ENCODE measurements at places on chromosomes 2 and 18.

GRCh38 chr18:13361431-13361830, 142.9 kb downstream of the LDLRAD4 start:
- DNase-seq: no peak

DNA sequence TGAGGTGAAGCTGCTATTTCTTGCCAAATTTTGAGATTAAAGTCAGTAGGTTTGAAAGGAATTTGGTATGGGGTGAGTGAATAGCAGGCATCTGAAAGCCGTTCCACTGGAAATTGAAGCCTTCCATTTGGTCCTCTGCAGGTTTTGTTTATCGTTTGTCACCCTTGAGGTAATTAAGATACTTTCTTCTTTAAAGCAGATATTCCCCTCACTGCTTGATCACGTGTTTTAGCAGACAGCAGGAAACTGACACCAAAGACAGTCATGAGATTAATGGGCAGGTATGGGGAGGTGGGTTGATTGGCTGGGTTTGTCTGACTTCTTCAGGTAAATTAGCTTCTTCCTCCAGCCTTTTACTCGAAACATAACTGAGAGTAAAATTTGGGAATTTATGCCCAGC, 10.7 kb downstream of the LPIN1 start:
- DNase-seq: no peak

- peak; percentile 52 for DNase-seq
Observed at GRCh38 chr2:176285321-176285720, 16.1 kb downstream of the MTX2 start.

GRCh38 chr2:208311954-208312353, 45.9 kb downstream of the PIKFYVE start:
- no peak for DNase-seq

- no peak for DNase-seq
Observed at GRCh38 chr2:73877071-73877802, 15.6 kb upstream of the ACTG2 start.

DNA sequence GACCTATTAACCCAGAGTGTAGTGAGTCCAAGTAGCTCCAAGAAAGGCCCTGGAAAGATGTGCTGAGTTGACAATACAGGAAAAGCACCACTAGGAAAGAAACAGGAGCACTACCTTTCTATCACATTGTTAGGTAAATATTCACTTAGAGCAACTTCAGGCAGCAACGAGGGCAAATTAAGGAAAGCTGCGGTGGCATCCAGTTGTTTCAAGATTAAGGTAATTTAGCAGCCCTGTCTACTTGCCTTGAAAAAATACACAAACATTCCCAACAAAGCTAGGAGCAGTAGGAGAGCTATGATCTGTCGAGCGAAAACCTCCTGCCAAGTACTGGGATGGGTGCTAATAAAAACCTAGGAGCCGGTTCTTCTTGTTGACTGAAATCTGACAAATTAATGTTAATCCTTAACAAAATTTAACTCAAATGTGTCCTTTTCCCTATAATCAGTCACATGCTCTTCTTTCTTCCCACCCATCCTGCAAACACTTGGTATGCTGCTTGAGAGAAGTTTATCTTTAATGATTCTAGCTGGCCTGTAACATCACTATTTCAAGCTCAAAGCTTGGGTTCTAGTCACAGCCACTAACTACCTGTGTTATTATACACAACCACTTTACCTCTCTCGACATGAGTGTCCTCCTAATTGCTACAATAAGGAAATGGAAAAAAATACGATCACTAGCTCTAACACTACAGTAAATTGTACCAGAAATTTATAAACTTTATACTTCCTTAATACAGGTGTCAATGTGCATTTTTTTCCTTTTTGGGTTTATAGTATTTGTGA, 2.0 kb downstream of the ACAA2 start:
- no peak for DNase-seq

GRCh38 chr2:238742066-238742465, 105.8 kb upstream of the TWIST2 start:
- no peak for DNase-seq

DNA sequence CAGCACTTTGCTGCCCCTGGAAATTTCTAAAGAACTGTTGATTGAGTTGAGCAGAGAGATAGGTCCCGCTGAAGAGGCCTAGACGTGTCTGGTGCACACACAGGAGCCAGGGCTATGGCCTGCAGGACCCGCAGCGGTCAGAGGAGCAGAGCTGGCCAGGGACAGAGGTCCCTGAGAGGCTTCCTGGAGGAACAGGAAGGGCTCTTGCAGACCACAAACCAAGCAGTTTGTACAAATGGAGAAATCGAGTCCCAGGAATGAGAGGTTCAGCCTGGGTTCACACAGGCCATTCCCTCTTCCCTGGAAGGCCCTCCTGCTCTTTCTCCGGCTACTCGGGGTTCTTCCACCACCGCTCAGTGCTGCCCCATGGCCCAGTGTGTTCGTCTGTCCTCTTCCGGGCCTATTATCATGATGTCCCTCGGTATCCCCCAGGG, 1.2 kb upstream of the BIN1 start:
- no peak for DNase-seq

DNA sequence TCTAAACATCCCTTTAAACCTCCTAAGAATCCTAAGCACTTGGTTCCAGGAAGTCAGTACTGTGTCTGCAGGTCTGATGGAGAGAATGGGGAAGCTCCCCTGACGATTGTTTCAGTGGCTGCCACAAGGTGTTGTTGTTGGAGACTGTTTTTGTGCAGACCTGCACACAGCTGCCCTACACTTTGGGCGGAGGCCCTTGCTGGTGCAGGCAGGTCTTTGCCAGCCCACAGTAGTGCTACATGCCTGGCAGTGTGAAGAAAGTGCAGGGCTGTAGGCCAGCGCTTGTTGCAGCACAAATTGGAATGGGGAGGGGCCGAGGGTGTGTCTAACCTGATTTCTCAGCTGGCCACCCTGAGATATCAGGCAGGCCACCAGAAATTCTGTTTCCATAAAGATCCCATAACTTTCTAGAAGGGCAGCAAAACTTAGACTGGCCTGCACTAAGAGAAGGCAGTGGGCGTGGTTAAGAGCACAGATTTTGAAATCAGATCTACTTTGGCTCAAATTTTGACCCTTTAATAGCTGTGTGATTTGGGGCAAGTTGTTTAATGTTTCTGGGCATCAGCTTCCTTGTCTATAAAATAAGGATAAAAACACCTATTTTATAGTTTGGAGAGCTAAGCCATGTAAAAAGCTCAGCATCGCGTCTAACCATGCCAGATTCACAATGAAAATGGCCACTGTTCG, 83.7 kb upstream of the SLC1A4 start:
- DNase-seq: peak; percentile 18
